ENCODE measurements at places on chromosomes 4 and X. TPM values are rescaled to one million over a fixed set of nuclear protein-coding genes. Genes with fewer than 3 reads are reported as not detected.

Gene PPP4R3C
- not detected for total RNA-seq

Gene CENPVL2
- not detected for total RNA-seq

DNA sequence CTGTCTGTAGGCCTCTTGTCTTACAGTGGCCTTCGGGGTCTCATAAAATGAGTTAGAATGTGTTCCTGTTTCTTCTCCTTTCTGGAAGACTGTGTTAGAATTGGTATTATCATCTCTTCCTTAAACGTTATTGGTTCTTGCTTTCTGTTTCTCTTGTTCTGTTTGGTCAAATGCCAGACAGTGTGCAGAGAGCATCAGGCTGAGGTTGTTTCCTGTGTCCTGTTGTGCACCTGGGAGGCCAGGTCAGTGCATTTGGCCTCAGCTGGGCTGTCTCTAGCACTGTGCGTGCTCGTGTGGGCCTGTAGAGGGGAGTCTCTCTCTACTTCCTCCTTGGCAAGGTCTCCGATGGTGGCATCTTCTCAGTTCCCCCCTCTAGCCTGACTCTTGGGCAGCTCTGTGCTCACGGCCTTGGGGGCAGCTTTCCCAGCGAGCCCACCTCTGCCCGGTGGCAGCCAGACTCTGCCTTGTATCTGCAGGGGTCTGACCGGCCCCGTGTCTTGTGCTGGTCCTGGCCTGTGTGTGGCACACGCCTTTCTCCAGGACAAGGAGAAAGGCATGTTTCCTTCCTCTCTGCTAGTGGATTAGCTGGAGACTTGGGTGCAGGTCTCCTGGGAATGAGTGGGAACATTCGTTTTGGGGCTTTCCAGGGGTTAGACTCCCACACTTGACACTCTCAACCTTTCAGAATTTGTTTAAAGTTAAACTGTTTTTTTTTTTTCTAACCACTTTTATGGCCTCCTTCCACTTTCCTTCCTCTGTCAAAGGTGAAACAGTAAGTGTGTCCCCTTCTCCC, 62.3 kb downstream of the FAM193A start:
- no peak for ATAC-seq

GRCh38 chr4:149785696-149786431, 29.8 kb downstream of the IQCM start:
- ATAC-seq, result no peak

DNA sequence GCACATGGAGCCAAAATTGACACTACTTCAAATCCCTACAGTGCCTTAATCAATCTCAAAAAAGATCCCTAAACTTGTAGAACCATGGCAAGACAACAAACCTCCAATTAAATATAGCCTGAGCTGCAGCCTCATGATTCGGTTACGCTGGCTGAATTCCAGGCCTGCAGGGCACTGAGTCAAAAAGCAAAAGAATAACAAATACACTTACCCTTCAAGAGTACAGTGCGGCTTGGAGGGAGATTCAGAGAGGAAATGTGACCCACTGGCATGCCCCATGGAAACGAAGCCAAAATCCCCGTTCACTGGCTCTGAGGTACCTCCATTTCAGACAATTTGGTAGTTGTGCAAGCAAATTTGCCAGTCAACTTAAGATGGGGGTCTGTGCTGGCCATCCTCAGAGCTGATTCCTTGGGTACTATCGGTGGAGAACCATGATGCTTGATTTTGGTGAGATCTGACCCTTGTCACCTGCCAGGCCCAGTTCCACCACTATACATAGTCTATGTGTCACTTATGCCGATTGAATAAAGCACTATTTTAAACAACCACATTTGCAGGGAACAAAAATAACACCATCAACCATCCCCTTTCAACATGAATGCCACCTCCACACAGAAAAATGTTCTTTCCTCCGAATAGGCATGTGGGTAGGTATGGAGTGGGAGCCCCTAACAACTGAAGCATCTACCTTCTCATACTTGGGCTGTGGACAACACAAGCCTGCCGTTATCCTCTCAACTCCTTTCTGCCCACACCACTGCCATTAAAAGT, 2.1 kb downstream of the C4orf54 start:
- ATAC-seq, result peak; percentile 78

- no peak for ATAC-seq
Measured at GRCh38 chrX:35276115-35276514, 333.5 kb downstream of the FAM47B start.

- no peak for ATAC-seq
Measured at GRCh38 chr4:99323756-99324155, 2.6 kb upstream of the ADH1B start.

DNA sequence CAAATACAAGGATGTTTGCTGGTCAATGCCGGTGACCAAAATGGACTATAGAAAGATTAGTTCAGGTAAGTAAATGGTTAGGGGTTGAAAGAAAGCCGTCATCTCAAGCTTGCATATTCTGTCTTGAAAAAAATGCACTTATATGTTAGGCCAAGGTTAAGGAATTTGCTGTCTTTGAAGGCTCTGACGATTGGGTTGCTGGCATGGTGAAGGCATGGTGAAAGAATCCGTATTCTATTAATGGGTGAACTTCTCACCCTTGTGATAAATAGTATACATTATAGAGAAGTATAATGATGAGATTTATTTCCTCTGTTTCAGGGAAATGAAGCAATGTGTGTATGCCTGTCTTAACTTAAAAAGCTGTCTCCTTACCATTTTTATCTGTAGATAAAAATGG, 132.6 kb downstream of the ADGRL3 start:
- no peak for ATAC-seq

DNA sequence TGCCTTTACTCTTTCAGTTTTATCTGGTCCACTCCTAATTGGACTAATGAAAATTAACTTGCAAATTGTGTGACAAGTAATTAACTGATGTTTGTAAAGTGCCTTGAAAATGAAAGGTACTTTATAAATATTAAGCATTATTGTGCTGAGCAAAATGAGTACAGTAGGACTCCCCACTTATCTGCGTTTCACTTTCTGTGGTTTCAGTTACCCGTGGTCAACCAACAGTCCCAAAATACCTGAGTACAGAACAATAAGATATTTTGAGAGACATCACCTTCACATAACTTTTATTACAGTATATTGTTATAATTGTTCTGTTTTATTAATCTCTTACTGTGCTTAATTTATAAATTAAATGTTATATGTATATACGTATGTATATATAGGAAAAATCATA, 27.4 kb upstream of the JADE3 start:
- no peak for ATAC-seq

GRCh38 chrX:39016556-39016955, 215.3 kb downstream of the MID1IP1 start:
- no peak for ATAC-seq

DNA sequence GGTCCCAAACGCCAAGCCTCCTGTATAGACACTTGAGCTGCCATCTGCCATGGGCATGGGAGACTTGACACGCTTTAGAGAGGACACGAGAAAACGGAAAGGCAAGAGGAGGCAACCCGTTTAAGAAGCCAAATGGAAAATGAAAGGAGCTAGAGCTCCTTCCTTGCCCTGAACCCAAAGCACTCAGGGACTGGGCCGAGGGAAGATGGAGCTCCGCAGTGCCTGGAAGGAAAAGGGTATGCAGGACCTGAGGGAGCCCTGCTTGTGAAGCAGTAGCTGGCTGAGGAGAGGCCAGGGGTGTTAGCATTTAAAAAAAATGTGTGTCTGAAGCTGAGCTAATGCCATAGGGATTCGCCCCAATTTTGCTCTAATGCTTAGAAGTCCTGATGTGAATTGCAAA, 15.1 kb downstream of the MCF2 start:
- no peak for ATAC-seq

Gene NSG1
- total RNA-seq, result 1.5 TPM

Gene TSPYL2
- 20.6 TPM for total RNA-seq

DNA sequence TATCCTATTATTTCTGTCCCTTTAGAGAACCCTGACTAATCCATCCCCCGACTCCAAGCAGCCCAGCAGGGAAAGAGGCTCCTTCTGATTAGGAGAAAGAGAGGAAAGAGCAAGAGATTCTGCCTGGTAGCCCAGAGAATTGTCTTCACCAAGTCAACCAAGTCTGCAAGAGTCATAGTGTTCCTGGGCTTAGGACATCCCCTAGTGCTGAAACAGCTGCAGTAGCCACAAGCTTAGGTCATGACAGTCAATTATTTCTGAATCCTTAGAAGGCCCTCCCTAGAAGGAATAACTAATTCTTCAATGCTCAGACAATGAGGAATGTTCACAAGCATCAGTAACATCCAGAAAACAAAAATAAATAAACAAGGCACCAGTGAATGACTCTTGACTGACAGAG, 480.3 kb upstream of the GRIA3 start:
- peak; percentile 67 for ATAC-seq

DNA sequence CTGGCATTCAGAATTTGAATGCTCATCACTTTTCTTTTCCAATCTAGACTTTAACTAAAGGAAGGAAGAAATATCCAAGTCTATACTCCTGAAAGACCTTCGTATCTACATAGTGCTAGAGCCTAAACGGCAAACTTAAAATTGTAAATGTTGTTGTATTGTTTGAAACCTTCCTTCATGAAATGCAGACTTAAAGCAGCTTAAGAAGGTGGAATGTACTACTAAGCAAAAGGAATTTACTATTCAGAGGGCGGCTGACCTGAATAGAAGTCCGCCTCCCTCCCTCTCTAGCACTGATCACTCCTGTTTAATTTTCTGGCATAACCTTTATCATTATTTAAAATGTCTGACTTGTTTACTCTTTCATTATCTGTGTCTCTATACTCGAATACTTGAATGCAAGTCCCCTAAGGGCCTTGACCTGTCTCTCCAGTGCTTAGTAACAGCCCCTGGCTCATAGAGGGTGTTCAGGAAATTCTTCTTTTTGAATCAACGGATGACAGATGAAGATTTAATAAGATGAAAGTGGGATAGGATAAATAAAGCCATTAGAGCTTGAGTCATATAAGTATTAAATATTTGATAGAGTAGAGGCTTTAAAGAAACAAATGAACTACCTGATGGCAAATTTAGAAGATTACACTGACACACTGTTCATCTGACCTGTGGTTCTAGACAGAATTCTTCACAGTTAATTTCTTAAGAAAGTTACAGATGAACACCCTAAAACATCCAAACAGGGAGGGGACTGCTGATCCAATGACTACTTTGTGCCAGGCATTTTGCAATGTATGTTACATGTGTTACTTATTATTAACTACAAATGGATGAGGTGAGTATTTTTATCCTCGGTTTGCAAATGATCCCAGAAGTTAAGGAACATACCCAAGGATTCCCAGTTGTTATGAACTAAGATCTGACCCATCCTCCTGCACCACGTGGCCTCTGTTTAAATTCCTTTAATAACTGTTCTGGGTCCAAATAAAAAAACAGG, 20.2 kb upstream of the RBPJ start:
- peak; percentile 22 for ATAC-seq

DNA sequence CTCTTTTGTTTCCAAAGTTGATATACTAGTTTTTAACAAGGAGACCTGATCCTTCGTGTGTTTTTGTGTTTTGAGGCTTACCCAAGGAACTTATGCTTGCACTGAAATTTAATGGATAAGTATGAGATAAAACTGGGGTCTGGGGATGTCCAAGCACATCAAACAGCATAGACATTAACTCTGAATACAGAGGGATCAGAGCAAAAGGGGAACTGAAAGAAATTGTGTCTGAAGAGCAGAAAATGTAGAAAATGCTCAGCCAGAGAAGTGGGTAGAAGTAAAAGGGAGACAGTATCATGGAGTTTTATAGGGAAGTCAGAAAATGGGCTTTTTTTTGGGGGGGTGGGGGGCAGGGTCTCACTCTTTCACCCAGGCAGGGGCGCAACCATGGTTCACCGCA, 695.4 kb downstream of the ARAP2 start:
- no peak for ATAC-seq

- ATAC-seq, result no peak
Measured at GRCh38 chr4:38002451-38003071, 42.4 kb downstream of the PTTG2 start.

Gene IL3RA
- 0.55 TPM for total RNA-seq

- no peak for ATAC-seq
Measured at GRCh38 chr4:75107755-75108612, 175.1 kb downstream of the PARM1 start.

- ATAC-seq, result no peak
Measured at GRCh38 chr4:6492861-6493657, 20.6 kb upstream of the PPP2R2C start.

DNA sequence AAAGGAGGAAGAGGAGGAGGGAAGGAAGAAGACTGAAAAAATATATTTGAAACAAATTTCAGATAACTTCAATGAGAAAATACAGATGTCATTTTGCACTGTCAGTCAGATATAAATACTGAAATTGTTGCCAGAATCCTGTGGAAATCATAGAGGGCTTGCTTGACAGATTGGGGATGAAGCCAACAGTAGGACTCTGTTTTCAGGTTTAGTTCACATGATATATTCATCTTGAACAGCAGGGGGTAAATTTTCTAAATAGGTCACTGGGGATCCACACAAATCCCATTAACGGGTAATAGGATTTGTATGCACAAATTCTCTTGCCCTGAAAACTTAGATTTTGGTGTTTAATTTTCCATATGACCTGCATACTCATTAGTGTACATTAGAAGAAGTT, 103.3 kb upstream of the PCDH18 start:
- no peak for ATAC-seq

Gene MRFAP1
- 226 TPM for total RNA-seq

- no peak for ATAC-seq
Measured at GRCh38 chr4:38647101-38647819, 16.7 kb upstream of the KLF3 start.

DNA sequence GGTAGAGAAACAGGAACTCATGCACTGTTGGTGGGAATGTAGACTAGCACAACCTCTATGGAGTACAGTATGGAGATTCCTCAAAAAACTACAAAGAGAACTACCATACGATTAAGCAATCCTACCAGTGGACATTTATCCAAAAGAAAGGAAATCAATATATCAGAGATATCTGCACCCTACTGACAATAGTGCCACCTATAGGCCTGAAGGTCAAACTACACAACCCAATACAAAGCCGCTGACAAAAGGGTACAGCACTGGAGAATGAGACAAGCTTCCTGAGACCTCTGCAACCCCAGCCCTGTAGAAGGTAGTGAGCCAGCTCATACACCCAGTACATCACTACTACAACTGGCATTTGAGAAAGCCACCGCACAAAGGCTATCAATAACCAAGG, 67.1 kb downstream of the CBR4 start:
- ATAC-seq, result no peak

DNA sequence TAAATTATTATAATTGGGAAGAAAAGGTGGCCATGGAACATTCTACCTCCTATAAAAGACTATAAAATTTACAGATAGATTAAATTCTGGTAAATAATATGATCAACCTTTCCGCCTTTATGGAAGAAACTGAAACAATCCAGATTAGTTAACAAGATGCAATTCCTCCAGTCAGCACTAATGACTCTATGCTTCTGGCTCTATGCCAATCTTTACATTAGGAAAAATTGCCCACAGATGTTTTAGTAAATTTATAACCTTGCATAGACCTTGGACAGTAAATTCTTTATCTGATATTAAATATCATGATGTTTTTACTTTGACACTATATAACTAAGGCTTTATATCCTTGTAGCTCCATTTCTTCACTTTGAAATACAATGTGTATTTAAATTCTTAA, 2302.5 kb downstream of the ARAP2 start:
- peak; percentile 48 for ATAC-seq

GRCh38 chr4:128670513-128670912, 139.0 kb upstream of the JADE1 start:
- ATAC-seq, result no peak
